ENCODE measurements at places on chromosomes 2 and 18. TPM values are rescaled to one million over a fixed set of nuclear protein-coding genes. Genes with fewer than 3 reads are reported as not detected.
A peak's percentile ranks its signal among the peaks of the same experiment; 100 is the strongest.

Gene CCDC141
- total RNA-seq: 6.5 TPM

GRCh38 chr2:133892352-133892913 lies 324.2 kb upstream of the NCKAP5 start:
- H3K36me3 ChIP-seq: no peaks in the 10 kb centered on the region
- DNase-seq: no peak
- no peaks in the 10 kb centered on the region for H3K4me1 ChIP-seq

Gene PDCD1
- total RNA-seq: 0.63 TPM

DNA sequence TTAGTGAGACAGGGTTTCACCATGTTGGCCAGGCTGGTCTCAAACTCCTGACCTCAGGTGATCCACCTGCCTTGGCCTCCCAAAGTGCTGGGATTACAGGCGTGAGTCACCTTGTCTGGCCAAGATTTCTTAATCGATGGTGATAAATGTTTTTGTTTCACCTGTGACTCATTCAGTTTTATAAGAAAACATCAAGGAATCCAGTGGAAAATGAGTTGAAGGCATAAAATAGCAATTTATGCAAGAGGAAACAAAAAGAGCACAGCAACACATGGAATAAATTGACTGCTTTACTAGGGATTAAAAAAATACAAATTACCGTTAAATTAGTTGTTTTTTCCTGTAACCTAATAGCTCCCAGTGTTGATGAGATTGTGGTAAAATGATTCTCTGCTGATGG lies 80.2 kb downstream of the CDK15 start:
- DNase-seq: no peak
- peaks cover 9% of the 10 kb centered on the region for H3K4me1 ChIP-seq
- H3K4me3 ChIP-seq: no peak overlapping the region
- no peaks in the 10 kb centered on the region for H3K27me3 ChIP-seq
- no peak overlapping the region for H3K27ac ChIP-seq

Gene KCNG2
- total RNA-seq: not detected

Gene CRYBA2
- 29.6 TPM for total RNA-seq

Gene FLACC1
- 0.52 TPM for total RNA-seq

Gene MYO3B
- total RNA-seq: 0.55 TPM

GRCh38 chr2:61017556-61018317 lies at the start of the genes PEX13 and PUS10:
Gene PEX13, plus strand, starts transcription at chr2:61017720. Its CDS starts 40 bp downstream, at chr2:61017760.
Gene PUS10, minus strand, starts transcription at chr2:61018255. Its CDS starts 6,365 bp downstream, at chr2:61011890.
- H3K27me3 ChIP-seq: no peaks in the 10 kb centered on the region
- H3K36me3 ChIP-seq: no peaks in the 10 kb centered on the region
- peak; percentile 86 for DNase-seq
- peak within 1 kb of the TSS; percentile 86 for H3K27ac ChIP-seq

GRCh38 chr2:10837298-10838266 lies 25.0 kb upstream of the PDIA6 start:
- H3K27me3 ChIP-seq: no peaks in the 10 kb centered on the region
- no peak for DNase-seq
- no peak overlapping the region for H3K4me3 ChIP-seq
- no peak overlapping the region for H3K27ac ChIP-seq

DNA sequence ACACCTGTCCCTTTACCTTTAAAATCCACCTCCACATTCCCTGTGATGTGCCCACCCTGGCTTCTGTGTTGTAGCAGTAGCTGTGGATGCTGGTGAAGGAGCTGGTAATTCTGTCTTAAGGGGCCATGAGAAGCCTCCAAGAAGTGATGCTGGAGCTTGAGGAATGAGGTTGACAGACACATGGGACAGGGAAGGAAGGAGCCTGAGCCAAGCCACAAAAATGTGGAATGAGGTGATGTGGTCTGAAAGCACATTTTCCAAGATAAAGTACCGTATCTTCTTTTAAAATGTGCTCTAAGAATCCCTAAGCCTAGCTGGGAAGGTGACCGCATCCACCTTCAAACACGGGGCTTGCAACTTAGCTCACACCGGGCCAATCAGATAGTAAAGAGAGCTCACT lies 31.2 kb downstream of the VWA3B start:
- H3K4me3 ChIP-seq: no peak overlapping the region
- DNase-seq: no peak
- no peaks in the 10 kb centered on the region for H3K36me3 ChIP-seq
- H3K27me3 ChIP-seq: no peaks in the 10 kb centered on the region
- no peak overlapping the region for H3K27ac ChIP-seq

Gene WBP1
- 29.1 TPM for total RNA-seq

DNA sequence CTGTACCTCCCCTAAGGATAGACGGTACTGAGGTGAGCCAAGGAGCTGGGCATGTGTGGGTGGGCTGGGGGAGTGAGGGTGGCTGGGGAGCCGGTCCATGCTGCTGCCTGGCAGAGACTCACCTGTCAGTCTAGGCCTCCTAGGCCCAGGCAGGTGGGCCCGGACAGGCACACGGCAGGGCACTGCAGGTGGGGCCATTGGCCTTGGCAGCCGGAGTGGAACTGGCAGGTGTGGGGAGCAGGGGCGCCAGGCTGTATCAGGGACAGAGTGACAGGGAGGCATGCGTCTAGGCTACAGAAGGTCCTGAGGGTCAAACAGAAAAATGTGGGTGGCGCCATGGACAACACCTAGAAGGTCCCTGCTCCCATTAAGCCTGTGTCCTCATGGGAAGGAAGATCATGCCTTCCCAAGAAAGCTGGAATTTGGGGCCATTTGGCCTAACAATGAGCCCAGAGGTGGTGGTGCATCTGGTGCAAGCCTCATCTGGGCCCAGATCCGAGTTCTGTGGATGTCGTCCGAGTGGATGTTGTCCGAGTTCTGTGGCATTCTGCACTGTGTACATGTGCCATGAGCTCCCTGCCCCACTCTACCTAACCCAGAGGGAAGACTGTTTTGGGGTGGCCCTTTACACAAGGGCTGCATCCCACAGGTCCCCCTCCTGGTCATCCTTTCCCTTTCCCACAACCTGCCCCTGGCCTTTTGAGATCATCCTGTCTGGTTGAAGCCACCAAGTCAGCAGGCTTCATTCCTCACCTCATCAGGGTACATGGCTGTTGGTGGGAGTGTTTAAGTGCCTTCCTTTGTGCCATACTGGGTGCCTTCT lies 249.7 kb downstream of the GLI2 start:
- no peaks in the 10 kb centered on the region for H3K27me3 ChIP-seq
- H3K4me1 ChIP-seq: no peaks in the 10 kb centered on the region
- H3K4me3 ChIP-seq: no peak overlapping the region
- DNase-seq: no peak
- no peak overlapping the region for H3K27ac ChIP-seq

Gene MBD5
- 11.2 TPM for total RNA-seq

GRCh38 chr2:22626621-22627020 lies 758.4 kb upstream of the KLHL29 start:
- H3K27ac ChIP-seq: no peak overlapping the region
- H3K4me1 ChIP-seq: no peaks in the 10 kb centered on the region

- no peaks in the 10 kb centered on the region for H3K4me1 ChIP-seq
- no peak overlapping the region for H3K4me3 ChIP-seq
- no peaks in the 10 kb centered on the region for H3K36me3 ChIP-seq
- no peak for DNase-seq
Measured at GRCh38 chr2:237298151-237299118, 115.5 kb downstream of the COL6A3 start.

- H3K27ac ChIP-seq: no peak overlapping the region
- H3K36me3 ChIP-seq: peaks cover 60% of the 10 kb centered on the region
- peaks cover 4% of the 10 kb centered on the region for H3K4me1 ChIP-seq
- no peak overlapping the region for H3K4me3 ChIP-seq
- no peak for DNase-seq
Measured at GRCh38 chr2:216194013-216194412, 84.9 kb downstream of the XRCC5 start.

GRCh38 chr2:70733646-70734180 lies 34.3 kb downstream of the ADD2 start:
- no peaks in the 10 kb centered on the region for H3K36me3 ChIP-seq
- H3K4me3 ChIP-seq: no peak overlapping the region
- no peak for DNase-seq
- H3K27me3 ChIP-seq: no peaks in the 10 kb centered on the region
- no peaks in the 10 kb centered on the region for H3K4me1 ChIP-seq
- H3K27ac ChIP-seq: no peak overlapping the region

DNA sequence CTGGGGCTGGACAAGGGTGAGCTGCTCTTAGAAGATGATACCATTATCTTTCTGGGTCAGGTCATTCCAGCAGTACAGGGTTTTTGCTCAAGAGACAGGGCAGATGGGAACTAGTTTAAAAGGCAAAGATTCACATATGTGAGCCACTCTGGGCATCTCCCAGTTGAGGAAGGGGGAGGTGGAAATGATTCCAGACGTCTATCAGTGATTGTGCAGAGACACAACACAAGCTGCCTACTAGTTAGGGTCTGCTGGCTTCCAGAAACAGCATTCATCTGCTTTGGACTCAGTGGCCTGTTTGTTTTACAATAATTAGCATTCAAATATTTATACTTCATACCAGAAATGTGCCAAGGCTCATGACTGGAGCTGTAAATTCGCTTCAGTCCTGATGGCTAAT lies 32.3 kb downstream of the ST6GAL2 start:
- no peak overlapping the region for H3K27ac ChIP-seq
- H3K36me3 ChIP-seq: no peaks in the 10 kb centered on the region
- no peak for DNase-seq
- no peak overlapping the region for H3K4me3 ChIP-seq
- H3K27me3 ChIP-seq: no peaks in the 10 kb centered on the region

DNA sequence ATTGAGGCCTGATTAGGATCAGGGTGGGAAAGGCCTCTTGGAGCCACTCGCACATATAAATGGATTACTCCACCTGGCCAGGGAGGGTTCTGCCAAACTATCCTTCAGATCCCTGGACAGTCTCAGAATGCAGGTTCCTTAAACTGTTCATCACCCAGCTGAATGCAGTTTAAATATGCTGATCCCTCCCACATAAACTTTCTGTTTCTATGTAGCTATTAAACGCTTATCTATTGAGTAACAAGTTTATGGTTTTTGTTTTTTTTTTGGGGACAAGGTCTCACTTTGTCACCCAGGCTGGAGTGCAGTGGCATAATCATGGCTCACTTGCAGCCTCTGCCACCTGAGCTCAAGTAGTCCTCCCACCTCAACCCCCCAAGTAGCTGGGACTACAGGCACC lies 1.9 kb downstream of the CAD start:
- H3K36me3 ChIP-seq: no peaks in the 10 kb centered on the region
- no peaks in the 10 kb centered on the region for H3K4me1 ChIP-seq
- H3K27me3 ChIP-seq: no peaks in the 10 kb centered on the region

Gene SCN3A
- total RNA-seq: 0.32 TPM

GRCh38 chr2:224611938-224612337 lies 26.8 kb upstream of the CUL3 start:
- DNase-seq: no peak
- no peaks in the 10 kb centered on the region for H3K27me3 ChIP-seq
- no peak overlapping the region for H3K27ac ChIP-seq
- no peaks in the 10 kb centered on the region for H3K4me1 ChIP-seq
- no peaks in the 10 kb centered on the region for H3K36me3 ChIP-seq

GRCh38 chr18:45539491-45539891 lies 75.8 kb upstream of the SLC14A2 start:
- no peaks in the 10 kb centered on the region for H3K27me3 ChIP-seq
- no peak for DNase-seq
- H3K4me1 ChIP-seq: no peaks in the 10 kb centered on the region
- H3K4me3 ChIP-seq: no peak overlapping the region

Gene PRKAG3
- not detected for total RNA-seq

Gene STK25
- 66.2 TPM for total RNA-seq

DNA sequence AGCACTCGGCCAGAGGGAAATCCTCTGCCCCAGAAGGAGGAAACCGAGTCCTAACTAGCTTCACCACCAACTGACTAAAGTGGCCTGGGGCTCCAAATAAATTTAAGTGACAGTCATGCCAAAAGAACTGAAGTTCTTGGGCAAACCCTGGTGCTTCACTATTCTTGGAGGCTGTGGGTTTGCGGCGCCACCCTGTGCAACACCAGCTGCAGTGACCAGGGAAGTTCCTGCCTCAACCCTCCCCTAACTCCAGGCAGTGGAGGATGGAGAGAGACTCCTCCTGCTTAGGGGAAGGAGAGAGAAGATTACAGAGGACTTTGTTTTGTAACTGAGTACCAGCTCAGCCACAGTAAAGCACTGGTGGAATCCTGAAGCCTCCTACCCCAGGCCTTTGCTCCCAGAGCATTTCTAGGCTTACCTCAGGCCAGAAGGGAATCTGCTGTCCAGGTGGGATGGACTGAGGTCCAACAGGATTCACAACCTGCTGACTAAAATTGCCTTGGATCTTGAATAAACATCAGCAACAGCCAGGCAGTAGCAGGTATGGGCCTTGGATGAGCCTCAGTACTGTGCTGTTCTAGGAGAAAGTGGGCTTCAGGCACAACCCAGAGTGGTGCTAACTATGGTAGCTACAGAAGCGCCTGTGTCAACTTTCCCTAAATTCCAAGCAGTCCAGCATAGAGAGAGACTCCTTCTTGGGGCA lies 29.4 kb upstream of the BMP10 start:
- no peaks in the 10 kb centered on the region for H3K27me3 ChIP-seq
- H3K4me3 ChIP-seq: no peak overlapping the region
- no peaks in the 10 kb centered on the region for H3K4me1 ChIP-seq
- H3K36me3 ChIP-seq: no peaks in the 10 kb centered on the region
- DNase-seq: no peak

Gene DSG1
- total RNA-seq: not detected

Gene MRO
- 0.72 TPM for total RNA-seq

DNA sequence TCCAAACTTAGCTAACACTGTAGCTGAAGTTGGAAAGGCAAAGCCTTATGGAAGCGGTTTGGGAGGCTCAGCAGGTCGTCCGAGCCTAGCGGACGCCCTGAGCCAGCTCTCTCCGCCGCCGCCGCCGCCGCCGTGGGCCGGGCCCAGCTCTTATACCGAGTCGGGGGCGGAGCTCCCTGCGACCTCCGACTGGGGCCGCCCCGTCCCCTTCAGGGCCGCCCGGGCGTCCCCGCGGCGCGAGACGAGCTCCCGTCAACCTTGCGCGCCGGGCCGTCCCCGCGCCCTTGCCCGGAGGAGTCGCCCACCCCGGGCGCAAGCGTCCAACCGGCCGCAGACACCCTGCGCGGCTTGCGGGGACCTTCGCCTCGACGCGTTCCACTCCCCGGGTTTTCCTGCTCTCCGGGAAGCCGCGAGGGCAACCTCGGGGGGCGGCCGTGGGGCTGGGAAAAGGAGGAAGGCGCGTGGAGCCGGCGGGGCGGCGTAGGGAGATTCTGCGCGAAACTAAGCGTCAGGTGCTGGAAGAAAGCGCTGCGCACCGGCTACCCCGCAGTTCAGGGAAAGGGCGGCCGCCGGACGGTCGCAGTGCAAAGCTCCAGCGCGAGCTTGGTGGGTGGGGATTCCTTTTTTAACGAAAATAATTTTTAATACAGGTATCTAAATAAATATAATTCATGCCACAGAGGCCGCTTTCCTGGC lies at the start of gene SLC40A1:
Gene SLC40A1 (minus strand): TSS at position 129 of the 696 bp plus-strand sequence. CDS start 326 bp downstream, outside the sequence.
- H3K36me3 ChIP-seq: no peaks in the 10 kb centered on the region
- H3K4me3 ChIP-seq: peak within 1 kb of the TSS; percentile 74
- peak; percentile 91 for DNase-seq
- H3K4me1 ChIP-seq: peaks cover 33% of the 10 kb centered on the region

DNA sequence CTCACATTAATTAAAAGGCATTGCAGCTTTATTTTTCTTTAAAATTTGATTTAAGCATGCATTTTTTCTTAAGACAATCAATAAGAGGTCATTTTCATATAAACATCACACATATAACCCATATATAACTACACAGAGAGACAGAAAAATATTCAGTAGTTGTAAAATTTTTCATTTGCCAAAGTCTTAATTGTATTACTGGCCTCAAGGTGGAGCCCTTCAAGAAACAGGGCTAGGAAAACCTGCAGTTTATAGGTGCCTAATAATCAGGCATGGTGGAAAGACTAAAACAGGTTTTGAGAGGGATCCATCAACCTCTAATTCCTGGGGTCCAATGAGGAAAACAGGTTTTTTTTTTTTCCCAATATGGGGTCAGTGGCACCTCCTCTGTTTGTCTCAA lies 71.3 kb upstream of the ZNF804A start:
- no peaks in the 10 kb centered on the region for H3K4me1 ChIP-seq
- no peaks in the 10 kb centered on the region for H3K36me3 ChIP-seq
- no peak for DNase-seq
- no peaks in the 10 kb centered on the region for H3K27me3 ChIP-seq

Gene GPR45
- total RNA-seq: not detected

GRCh38 chr18:21714474-21714873 lies 9.9 kb upstream of the ABHD3 start:
- no peaks in the 10 kb centered on the region for H3K4me1 ChIP-seq
- no peak for DNase-seq
